ENCODE measurements at places on chromosomes 7 and 10.

- no peak for DNase-seq
Measured at GRCh38 chr7:32091608-32092210, 21.5 kb upstream of the PDE1C start.

DNA sequence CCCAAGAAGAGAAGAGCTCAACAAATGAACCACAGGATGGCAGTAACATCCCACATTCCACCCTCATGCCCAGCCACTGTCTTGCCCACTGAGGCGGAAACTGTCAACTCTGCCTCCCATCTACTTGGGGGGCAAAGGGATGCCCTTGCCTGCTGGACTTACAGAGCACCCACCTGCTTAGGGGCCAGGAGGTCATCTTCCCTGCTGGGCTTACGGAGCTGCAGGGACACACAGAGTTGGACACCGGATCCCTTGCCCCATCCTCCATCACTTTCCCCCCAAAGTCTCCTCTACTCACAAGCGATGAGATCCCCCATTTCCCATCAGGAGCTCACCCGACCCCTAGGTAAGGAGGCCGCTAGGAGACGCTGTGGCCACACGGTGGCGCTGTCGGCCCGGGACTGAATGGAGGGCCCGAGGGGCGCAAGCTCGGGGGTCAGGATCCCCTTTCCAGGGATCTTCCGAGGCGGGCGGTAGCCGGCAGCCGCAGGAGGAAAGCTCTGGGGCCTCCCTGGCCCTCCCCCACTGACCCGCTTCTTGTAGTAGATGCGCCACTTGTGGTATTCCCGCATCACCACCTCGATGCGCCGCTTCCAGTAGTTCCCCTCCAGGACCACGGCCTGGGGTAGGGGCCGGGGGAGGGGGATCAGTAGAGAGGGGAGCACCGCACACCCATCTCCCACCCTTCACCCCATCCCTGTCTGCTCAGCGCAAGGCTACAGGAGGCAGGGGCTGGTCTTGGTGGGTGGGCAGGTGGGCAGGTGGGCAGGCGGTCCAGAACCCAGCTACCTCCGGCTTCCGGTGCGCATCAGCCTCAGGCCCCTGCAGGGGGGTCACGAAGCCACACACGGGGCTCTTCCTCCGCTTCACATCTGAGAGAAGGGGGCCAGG lies 17.3 kb downstream of the MLXIPL start:
- DNase-seq = peak; percentile 28

DNA sequence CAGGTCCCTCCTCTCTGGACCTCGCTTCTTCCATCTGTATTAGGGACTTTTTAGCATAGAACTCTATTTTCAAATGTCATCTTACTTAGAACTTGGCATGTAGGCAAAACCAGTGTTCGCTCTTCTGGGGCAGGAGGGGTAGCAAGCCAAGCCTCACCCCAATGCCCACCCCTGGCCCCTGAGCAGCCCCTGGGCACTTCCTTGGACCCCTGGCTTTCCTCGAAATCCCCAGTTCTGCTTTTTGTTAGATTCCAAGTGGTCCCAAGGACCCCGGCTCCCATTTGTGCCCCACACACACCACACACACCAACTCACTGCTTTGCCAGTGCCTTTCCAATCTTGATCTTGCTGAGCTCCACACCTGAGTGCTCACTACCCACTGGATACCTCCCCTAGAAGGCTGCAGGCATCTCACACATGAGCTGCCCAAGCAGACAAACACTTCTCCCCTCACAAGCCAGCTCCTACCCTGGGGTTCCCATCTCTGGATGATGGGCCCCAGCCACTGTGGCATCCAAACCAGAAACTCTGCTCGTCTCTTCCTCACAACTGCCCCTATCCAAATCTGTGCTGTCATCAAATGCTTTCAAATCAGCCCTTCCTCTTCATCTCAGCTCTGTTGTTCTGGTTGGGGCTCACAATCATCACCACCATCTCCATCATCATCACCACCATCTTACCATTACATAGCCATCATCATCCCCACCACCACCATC lies 167.9 kb upstream of the ZMIZ1 start:
- DNase-seq = no peak

DNA sequence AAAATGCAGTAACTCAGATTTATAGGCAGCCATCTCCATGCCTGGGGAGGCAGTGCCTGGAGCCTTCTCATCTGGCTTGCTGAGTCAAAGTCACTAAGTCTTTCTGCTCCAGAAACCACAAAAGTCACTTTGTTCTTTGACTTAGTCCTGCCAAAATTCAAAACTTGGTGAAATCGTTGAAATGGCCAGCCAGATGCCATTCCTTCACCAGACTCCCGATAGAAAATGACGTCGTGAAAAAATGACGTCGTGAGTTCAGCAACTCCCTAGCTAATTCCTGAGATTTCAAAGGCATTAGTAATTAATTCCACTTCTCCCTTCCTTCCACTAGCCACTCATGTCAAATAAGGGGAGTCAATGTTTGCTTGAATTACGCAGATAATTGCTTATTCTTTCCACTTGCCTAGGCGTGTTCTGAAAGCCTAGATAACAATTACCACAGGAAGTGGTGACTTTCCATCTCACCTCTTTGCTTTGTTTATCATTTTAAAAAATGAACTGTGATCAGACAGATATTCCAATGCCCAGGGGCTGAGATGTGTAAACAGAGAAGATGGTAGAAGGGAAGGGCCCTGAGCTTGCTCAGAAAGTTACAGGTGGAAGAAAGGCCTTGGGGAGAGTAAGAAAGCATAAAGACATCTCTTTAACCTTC lies 48.5 kb upstream of the OSBPL3 start:
- DNase-seq = peak; percentile 10

DNA sequence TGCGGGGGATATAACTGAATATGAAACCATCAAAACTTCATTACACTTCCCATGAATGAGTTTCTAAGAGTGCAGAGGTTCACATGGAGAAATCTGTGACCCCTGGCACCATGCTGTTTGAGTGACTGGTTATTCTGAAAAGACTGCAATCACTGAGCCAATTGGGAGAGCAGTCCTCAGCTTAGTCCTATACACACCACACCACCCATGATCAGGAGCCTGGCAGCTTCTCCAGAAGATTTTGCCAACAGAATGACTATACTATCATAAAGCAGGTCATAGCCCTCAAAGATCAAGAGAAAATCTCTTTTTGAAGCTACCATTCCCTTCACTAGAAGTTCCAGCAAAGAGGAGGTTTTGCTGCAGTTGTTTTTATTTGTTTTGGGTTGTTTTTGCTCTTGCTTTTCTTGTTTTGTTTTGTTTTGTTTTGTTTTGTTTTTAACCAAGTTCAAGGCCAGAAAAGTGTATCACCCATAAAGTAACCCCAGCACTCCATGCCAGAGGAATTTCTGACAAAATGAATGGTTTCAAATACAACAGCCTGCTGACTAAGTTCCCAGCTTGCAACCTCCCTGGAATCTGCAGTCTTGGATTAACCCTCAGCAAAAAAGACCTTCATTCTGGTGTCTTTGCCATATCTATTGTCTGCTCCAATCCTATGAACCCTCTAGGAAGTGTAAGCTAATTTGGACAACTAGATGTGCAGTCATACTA lies 19.7 kb upstream of the HGF start:
- DNase-seq = no peak

DNA sequence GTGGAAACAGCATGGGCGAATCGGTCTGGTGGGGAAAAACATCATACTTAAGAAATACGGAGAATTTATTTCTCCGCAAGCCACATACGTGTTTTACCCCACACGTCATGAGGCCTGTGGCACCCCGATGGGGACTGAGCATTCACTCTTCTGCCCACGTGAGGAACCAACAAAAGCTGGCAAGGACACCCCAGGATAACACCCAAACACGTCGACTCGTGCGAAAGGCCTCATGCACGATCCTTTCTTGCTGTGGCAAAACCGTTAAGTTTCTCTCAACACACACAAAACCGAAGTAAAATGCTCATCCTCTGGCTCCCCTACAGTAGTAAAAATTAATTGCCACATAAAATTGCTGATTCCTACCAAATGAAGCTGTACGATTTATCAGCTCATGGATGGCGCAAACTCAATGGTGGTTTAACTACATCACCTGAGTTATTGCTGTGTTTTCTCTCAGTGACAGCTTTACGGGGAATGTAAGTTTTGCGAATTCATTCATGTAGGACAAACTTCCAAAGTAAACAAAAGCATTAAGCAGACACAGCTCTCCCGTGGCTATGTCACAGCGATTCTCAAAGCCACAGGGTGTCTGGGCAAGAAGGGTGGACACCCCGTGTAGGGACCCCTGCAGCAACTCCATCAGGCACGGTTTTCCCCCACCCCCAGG lies 97.0 kb downstream of the CTBP2 start:
- no peak for DNase-seq

- DNase-seq = no peak
Measured at GRCh38 chr7:96548664-96549063, 161.0 kb downstream of the SEM1 start.

DNA sequence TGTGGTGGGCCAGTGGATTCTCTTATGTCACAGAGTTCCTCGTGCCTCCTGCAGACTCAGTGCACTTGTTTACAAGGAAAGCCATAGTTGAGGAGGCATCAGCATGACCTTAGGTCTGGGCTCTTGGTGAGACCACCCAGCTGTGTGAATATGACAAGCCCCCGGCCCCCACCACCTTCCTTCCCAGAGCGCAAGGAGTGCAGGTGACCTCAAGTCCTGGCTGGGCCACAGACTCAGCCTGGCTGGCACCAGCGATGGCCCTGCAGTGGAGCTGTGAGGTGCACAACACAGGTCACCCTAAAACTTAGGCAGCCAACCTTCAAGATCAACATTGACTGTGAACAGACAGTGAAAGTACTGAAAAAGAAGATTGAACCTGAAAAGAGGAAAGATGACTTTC lies 14.2 kb upstream of the SEMA3E start:
- no peak for DNase-seq

GRCh38 chr10:71187600-71187999 lies 24.8 kb upstream of the UNC5B start:
- DNase-seq = no peak

- DNase-seq = no peak
Measured at GRCh38 chr10:3624367-3624766, 160.6 kb downstream of the KLF6 start.

GRCh38 chr10:102231357-102232318 lies 5.5 kb downstream of the ELOVL3 start:
- peak; percentile 28 for DNase-seq

GRCh38 chr7:36469236-36469635 lies 79.6 kb downstream of the ANLN start:
- no peak for DNase-seq

- DNase-seq = no peak
Measured at GRCh38 chr10:33460505-33461294, 126.2 kb upstream of the NRP1 start.

GRCh38 chr10:118107541-118107940 lies 60.8 kb upstream of the RAB11FIP2 start:
- DNase-seq = no peak

DNA sequence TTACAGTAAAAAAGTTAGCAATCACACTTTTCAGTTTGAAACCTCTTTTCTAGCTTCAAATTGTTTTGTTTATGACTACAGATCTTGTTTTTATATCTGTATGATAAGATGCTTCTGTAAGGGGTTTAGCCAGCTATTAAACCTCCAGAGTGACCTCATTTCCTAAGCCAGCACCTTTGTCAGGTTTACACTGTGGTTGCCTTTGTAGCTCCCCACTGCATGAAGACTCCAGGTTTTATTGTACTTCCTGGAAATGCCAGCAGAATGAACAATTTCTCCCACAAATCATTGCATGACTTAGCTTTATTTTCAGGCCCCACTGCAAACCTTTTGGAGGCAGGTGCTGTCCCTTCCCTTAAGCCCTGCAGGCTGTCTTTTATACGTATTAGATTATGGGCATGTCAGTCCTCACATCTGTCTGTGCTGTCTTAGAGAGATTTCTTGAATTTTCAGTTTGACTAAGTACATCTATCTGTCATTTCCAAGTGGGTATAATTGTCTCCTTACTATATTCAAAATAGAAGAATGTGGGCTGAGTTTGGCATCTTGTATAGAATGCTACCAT lies 8.2 kb upstream of the AGR3 start:
- no peak for DNase-seq

DNA sequence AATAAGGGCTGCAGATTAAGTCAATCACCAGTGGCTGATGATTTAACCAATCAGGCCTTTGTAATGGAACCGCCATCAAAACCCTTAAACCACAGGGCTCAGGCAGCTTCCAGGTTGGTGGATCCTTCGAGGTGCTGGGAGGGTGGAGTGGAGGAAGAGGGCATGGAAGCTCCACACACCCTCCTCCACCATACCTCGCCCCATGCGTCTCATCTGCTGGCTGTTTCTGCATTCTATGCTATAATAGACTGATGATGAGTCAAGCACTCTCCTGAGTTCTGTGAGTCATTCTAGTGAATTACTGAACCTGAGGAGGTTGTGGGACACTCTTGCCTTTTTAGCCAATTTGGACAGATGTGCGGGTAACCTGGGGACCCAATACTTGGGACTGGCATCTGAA lies 43.9 kb downstream of the CHST15 start:
- DNase-seq = no peak

- DNase-seq = no peak
Measured at GRCh38 chr7:37508118-37508517, 59.5 kb upstream of the ELMO1 start.

GRCh38 chr7:16754856-16755317 lies 1.3 kb downstream of the TSPAN13 start:
- no peak for DNase-seq

- DNase-seq = no peak
Measured at GRCh38 chr10:129764901-129765663, 199.0 kb downstream of the EBF3 start.

- DNase-seq = no peak
Measured at GRCh38 chr7:46572691-46573090, 651.6 kb upstream of the IGFBP3 start.

DNA sequence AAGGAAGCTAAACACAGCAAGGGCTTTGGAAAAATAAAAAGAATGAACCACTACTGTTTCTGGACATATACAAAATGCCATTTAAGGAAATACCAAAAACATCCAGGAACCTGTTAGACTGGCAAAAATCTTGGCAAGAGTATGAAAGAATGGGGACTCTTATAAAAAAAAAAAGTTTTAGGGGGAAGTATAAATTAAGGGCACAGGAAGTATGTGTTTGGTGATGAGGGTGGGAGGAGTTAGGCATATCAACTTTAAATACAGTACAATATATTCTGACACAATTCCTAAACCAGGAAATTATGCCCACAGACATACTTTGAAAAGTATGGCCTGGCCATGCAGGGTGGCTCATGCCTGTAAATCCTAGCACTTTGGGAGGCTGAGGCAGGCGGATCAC lies 74.2 kb downstream of the WAPL start:
- no peak for DNase-seq

GRCh38 chr10:99360934-99361333 lies 31.8 kb downstream of the CNNM1 start:
- no peak for DNase-seq

GRCh38 chr7:141160246-141160860 lies 86.5 kb downstream of the TMEM178B start:
- DNase-seq = no peak

Data from T-helper 22 cell (primary cell).